ENCODE measurements at places on chromosomes 3 and 15. TPM values are rescaled to one million over a fixed set of nuclear protein-coding genes. Genes with fewer than 3 reads are reported as not detected.

- peak; percentile 47 for DNase-seq
Observed at GRCh38 chr15:79172801-79173460, 82.4 kb upstream of the RASGRF1 start.

DNA sequence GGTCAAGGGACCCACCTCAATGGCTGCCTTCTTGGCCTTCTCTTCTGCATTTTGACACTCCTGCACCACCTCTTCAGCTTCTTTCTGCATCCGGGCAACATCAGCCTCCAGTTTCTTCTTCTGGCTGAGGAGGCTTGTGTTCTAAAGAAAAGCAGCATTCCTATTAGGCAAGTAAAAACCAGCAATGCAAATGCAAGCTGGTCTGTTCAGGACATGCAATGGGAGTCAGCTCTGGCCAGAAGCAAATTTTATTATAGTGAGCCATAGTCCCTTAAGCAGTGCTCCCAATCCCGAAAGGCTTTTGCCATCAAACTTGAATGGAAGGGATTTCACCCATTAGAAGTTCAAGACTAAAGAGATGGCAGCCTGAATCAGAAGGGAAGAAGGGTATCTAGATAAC is 97.7 kb downstream of the HHLA2 start:
- no peak for DNase-seq

- no peak for DNase-seq
Observed at GRCh38 chr15:76150513-76150912, 90.7 kb downstream of the TMEM266 start.

DNA sequence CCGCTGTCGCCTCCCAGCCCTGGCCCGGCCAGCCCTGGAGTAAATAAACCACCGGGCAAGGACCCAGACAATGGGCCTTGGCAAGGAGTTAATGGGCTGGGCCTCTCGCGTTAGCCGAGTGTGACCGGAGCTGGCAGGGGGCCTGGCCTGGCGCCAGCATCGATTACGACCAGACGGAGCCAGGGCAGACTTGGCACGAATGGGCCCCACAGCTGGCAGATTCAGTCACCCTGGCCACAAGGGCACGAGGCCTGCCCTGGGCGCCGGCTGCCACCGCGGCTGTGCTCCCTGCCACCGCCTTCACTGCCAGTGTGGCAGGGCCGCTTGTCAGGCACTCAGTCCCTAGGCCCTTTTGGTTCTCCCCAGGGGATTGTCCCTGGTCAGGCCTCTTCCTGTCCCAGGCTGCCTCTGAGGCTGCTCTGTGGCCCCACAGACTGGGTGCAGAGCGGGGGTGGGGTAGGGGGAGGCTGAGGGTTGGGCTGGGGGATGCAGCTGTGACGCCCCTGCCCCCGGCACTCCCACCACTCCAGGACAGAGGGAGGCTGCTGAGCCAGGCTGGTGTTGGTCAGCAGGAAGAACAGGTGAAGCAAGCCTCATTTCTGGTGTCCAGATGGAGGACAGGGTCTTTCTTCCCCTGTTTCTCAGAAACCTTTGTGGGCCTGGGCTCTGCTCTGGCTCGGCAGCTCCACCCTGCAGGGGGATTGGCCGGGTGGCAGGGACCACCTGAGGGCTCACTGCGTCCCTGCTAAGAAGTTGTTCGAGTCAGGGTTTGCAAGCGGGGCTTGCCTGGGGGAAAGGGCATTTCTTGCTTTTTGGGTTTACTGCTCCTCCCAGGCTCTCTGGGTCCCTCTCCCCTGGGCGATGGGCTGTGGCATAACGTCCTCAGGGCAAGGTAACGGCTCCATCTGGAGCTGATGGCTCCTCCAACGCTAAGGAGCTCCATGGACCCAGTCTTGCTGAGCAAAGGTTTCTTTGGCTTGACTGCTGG is 30.5 kb upstream of the SRP14 start:
- peak; percentile 94 for DNase-seq

DNA sequence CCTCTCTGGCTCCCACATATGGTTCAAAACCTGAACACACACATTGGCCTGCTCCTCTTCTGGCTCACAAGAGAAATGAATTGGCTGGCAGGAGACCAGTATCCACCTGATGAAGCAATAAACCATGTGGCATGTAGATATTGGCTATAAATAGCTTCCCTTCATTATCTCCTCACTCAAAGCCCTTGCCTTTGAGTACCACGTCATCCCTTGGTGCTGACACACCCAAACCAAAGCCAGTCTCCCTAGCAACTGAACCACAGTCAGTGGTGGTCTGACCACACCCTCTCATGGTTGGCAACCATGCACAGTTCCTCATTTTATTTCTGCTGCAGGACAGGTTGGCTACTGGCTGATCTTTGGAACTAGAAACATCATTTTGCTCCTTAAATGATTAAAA is 98.8 kb downstream of the ZNF621 start:
- DNase-seq: no peak

DNA sequence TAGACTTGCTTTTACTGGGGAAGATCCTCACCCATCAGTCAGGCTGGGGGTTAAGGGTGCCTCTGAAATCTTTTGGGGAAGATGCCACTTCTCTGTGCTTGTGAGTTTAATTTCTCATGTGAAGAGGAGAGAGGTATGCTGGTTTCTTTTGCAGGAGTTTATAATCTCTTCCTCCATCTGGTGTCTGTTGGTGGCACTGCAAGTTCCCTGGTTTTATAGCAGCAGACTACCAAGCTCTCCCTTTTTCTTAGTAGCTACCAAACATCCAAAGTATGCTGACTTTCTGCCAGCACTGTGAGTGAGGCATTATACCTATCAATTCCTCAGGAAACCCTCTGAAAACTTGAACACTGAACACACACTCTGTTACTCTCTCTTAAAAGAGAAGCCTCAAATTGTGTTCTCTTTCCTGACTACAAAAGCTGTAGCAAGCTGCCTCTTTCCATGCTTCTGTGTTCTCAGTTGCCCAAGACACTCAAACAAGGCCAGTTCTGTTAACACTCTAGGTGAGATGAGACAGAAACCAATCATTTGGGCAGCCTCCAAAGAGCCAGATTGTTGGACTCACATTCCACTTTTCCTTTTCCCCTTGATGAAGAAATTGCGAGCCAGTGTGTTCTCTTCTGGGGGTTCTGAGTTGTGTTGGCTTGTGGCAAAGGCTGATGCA is 299.5 kb downstream of the GAP43 start:
- no peak for DNase-seq

GRCh38 chr3:100875239-100875638 is 118.0 kb downstream of the ABI3BP start:
- DNase-seq: no peak

- DNase-seq: no peak
Observed at GRCh38 chr3:126153695-126154360, 26.6 kb downstream of the ALDH1L1 start.

- DNase-seq: no peak
Observed at GRCh38 chr15:100082761-100083402, 258.9 kb downstream of the ADAMTS17 start.

GRCh38 chr3:71045212-71045916 is 538.2 kb downstream of the FOXP1 start:
- no peak for DNase-seq

DNA sequence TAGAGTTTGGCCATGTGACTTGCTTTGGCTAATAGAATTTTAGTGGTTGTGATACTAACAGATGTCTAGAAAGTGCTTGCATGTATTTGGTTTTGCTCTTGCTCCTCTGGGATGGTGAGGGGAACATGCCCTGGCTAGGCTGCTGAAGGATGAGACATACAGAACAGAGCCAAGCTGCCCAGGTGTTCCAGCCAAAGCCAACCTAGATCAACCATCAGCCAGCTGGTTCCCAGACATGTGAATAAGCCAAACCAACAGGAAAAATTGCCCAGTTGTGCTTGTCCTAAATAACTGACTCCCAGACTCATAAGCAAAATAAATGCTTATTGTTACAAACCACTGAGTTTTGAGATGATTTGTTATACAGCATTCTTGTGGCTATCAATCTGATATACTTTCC is 292.6 kb downstream of the SUCLG2 start:
- DNase-seq: no peak

- DNase-seq: no peak
Observed at GRCh38 chr15:31031471-31032067, 40.1 kb upstream of the MTMR10 start.

DNA sequence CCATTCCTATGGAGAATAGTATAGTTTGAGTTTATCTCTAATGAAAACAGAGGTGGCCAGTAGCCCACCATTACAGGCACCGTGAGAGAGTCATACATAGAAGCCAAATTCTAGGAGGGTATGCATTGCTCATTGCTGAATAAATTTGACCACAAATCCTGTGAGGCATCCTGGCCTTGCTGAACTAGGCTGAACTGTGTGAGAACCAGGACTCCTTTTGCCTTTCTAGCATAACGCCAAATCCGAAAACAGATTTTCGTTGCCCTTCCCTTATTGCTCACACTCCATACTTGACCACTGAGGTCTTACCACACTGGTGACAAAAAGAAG is 50.4 kb downstream of the SLC2A2 start:
- DNase-seq: no peak

DNA sequence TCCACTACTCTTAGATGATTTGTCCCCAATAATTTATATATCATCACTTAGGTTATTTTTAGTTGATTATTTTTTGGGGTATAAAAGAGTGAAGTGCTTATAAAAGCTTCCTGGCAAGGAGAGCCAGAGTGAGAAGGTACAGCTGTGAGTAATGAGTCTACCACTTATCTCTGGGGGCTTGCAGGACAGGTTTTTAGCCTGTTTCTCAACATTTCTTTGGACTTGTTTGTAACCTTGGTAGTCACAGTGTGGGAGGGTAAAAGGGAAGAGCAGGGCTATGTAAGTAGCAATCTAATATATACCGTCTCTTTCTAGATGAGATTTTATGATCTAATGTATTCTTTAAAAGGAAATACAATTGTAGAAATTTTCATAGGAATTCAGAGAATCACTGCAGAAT is 321.3 kb upstream of the GOLIM4 start:
- DNase-seq: no peak

- no peak for DNase-seq
Observed at GRCh38 chr3:7205535-7205934, 344.6 kb downstream of the GRM7 start.

- no peak for DNase-seq
Observed at GRCh38 chr3:21463319-21463718, 287.7 kb downstream of the ZNF385D start.

- DNase-seq: no peak
Observed at GRCh38 chr3:171285287-171285686, 174.9 kb downstream of the TNIK start.

GRCh38 chr3:193148688-193149473 is 92.1 kb upstream of the PLAAT1 start:
- no peak for DNase-seq

DNA sequence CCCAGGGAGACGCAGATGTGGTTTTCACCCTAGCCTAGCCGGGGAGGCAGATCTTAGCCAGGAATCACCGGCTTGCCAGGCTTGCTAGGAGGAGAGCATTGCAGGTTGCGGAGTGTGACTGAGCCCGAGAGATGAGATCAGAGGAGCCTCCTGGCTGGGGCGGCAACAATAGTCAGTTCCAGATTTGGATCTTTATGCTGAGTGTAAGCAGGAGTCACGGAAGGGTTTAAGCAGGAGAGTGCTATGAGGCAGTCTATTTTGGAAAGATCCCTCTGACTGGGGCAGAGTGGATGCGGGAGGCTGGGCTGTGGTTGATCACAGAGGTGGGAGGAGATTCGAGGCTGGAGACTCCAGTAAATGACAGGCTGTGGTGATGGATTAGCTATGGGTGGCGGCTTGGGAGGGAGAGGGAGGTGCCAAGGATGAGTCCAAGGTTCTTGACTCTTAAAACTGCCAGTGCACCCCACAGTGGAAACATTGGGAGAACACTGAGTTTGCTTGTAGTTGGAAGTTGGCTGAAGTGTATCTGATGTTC is 10.4 kb upstream of the BAHD1 start:
- no peak for DNase-seq

DNA sequence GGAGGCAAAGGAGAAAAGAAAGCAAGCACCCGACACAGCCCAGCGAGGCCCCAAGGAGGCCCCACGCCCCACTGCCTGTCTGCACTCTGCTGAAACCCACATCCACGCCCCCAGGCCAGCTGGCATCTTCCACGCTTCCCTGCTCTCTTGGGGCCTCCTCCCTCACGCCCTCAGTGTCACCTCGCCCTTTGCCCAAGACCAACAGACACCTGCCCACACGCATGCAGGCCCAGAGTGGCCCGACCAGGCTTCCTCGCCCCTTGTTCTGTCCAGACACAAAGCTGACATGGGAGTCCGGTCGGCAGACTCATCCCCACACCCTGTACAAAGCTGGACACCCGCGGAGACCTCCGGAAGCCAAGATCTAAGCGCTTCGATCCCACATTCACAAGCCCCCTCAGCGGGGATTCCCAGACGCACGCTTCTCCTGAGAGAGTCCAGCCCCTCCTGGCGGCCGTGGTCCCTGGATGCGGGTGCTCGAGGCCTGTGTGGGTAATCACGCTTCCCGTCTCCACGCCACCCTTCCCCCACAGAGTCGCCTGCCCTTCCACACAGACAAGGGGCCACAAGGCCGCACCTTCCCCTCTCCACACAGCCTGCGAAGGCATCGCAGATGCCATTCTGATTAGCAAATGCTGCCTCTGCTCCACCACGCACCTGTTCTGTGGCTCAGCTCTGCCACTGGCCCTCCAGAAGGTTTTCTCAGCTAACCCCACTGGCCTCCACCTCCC is 176.6 kb downstream of the XXYLT1 start:
- peak; percentile 64 for DNase-seq

DNA sequence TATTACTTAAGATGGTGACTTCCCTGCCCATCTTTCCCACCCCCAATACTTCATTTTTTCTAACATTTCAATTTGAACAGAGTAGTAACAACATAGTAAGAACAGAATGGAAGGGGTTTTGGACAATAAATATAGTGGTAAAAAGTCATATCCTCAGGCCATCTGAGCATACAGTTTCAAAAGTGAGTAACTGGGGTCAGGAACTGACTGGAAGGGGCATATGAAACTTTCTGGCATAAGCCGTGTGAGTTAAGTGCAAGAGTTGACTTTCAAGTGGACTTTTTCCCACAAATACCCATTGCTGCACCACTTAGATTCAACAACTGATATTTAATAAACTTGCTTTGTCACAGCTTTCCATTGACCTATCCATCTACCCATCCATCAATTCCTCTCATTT is 153.5 kb upstream of the IL12A start:
- DNase-seq: no peak

DNA sequence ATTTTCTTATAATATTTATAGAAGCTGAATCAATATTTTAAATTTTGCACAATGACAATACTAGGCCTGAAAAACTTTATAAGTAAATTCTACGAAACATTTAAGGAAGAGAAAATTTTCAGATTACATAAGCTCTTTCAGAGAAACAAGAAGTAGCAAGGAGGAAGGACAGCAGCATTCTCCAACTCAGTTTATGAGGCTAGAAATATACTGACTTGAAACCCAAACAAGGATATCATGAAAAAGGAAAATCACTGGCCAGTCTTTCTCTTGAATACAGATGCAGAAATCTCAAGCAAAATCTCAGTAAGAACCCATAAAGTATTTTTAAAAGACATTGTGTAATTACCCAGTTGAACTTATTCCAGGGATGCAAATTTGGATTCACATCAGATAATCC is 121.3 kb downstream of the STAC start:
- no peak for DNase-seq

The ACKR4 gene
- total RNA-seq: 1.6 TPM

The TIMP4 gene
- 4.3 TPM for total RNA-seq

The CDHR4 gene
- total RNA-seq: not detected

The LRRK1 gene
- total RNA-seq: 3.5 TPM

The UBXN7 gene
- total RNA-seq: 30.1 TPM

The GOLGA8T gene
- total RNA-seq: 1.6 TPM
